ENCODE measurements at places on chromosomes 5 and 9.

- no peak for DNase-seq
These were observed 55.3 kb upstream of the EXOC3 start for GRCh38 chr5:387491-388265.

- DNase-seq, result no peak
These were observed 5.4 kb downstream of the SLC6A18 start for GRCh38 chr5:1230551-1230950.

- no peak for DNase-seq
These were observed 169.4 kb upstream of the ANKRD55 start for GRCh38 chr5:56402266-56403220.

GRCh38 chr9:104794070-104794469, 30.1 kb downstream of the NIPSNAP3B start:
- DNase-seq, result no peak

DNA sequence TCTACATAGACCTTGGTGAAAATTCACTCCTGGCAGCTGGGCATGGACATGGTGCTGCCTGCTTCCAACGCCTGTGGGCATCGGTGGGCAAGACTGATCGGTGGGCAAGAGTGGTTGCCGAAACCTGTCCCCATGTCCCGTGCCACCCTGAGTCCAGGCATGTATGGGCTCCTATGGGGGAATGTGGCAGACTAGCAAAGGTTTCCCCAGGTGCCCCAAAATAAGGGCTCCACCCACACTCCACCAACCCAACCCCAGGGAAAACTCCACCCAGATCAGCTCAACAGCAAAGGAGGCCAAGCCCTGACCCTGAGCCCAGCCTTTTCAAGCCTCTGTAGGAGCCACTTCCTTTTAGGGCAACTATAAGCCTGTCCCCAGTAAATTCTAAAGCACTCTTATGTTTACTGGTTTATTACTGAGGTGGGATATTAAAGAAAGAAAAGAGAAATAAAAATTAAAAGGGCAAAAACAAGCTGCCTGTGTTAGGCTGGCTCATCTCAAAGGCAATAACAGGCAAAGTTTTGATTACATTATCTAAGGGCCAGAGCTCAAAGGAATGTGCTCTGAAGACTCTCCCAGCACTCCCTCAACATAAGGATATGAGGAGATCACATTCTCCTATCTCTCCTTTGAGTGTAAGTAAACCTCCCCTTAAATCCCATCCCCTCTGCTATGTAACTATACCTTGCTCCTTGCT, 8.9 kb upstream of the SPATA31E1 start:
- no peak for DNase-seq

- DNase-seq, result no peak
These were observed 507.7 kb downstream of the CCDC171 start for GRCh38 chr9:16060436-16061129.

DNA sequence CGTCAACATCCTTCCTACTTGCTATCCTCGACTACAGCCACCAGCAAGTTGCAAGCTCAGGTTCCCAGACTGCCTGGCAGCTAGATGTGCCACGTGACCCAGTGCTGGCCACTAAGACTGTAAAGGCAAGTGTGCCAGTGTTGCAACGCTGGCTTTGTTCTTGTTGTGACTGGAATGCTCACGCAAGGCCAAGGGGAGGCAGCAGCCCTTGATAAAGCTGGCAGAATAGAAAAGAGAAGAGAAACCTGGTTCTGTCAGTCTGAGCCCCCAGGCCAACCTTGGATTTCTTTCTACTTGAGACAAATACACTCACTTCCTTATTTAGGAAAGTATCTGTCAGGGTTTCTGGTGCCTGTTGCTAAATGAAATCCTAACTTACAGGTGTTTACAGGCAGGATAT, 113.0 kb downstream of the KLHL3 start:
- peak; percentile 48 for DNase-seq

DNA sequence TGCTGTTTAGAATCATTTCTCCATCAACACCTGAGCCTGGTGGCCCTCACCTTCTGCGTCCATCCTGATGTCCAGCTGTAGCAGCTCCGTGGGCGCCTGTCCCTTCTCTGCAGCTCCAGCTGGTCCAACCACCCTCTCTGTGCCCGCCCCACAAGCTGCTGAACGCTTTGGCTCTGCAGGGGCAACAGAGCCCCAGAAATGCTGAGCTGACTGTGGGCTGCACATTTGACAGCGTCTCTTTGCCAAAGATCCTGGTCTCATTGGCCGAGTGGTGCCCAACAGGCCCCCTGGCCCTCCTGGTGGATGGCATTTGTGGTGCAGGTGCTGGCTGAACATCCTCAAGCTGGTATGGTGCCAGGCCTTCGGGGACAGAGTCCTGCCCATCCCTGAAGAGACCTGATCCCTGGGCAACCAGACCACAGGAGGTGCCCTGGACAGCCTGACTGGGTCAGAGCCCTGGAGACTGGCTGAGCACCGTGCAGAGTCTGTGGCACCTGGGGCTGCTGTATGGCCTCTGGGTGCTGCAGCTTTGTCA, 25.3 kb upstream of the CEP72 start:
- DNase-seq, result no peak

GRCh38 chr5:99644822-99645221, 716.0 kb upstream of the CHD1 start:
- no peak for DNase-seq

DNA sequence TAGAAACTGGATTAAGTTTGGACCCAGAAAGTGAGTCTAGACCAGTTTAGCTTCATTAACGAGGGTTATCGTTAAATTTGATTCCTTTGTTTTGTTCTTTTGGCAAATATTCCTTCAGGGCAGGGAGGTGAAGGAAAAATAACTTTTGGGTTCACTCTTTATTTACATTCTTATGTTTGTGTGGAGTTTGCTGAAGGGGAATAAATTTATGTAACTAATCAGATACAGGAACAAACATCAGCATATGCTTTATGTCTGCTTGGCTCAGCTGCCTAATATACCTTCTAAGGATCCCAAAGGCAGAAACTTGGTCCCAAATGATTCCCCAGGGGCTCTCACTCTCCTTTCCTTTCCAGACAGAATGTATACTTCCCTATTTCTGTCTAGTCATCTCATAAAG, 132.4 kb downstream of the MCTP1 start:
- DNase-seq, result no peak

DNA sequence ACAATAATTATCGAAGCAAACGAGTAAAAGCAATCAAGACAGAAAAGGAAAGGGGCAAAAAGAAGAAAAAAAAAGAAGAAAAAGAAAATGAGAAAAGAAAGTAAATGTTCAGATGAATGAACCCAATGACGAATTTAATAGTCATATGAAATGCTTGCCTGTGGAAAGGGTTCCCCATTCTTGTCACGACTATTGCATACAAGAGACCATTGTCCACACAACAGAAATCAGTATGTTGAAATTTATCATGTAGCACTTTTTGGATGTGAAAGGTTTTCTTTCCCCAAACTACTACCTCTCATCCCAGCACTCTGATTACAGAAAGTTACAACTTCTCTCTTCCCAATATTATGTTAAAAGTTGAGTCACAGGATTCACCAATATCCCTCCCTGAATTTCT, 162.4 kb downstream of the ZDHHC21 start:
- no peak for DNase-seq

DNA sequence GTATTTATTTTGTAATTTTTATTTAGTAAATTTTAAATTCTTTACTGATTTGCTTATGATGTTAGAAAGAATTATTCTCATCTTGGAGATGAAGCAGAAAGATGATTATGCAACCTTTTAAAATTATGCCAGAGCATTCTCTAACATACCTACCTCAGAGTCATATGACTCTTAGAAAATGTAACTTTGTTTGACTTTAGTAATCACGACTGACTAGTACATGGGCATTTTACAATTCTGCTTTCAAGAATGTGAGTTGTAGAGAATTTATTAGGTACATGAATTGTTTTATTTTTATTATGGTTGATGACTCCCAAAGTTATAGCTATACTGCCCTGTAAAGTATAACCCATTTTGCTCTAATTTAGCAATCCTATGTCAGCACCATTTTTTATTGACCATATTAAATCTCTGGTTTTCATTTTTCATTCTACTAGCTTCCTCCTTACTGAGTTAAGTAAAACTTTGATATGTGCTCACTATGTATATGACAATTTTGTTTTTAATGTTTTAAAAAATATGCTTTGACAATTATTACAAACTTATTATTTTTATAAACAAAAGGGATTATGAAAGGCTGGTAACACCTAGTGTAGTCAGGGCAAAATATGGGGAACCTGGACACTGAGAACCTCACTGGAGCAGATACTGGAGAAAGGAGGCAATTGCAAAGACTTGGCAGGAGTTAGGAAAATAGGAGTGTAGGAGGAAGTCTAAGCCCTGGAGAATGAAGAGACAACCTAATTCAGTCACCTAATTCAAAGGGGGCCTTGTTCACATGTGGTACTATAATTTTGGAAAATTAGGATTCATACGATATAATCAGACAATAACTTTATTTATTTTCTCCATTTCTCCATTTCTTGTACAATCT, 249.7 kb upstream of the DAB2 start:
- no peak for DNase-seq

DNA sequence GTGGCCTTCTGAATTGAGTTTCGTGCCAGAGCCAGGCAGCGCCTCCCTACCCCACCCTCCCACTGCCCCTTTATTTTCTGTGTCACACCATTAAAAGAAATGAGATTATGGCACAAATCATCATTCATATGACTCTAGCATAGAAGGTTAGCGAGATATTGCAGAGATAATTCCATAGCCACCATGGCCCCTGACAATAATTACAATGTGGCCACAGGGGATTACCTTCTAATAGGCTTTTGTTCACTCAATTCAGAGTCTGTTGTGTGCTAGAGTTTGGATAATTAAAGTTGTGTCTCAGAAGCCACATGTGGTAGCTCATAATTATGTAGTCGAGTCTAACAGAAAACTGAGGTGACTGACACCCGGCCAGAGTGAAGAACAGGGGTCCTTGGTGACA, 428.1 kb downstream of the ARHGEF28 start:
- DNase-seq, result no peak

DNA sequence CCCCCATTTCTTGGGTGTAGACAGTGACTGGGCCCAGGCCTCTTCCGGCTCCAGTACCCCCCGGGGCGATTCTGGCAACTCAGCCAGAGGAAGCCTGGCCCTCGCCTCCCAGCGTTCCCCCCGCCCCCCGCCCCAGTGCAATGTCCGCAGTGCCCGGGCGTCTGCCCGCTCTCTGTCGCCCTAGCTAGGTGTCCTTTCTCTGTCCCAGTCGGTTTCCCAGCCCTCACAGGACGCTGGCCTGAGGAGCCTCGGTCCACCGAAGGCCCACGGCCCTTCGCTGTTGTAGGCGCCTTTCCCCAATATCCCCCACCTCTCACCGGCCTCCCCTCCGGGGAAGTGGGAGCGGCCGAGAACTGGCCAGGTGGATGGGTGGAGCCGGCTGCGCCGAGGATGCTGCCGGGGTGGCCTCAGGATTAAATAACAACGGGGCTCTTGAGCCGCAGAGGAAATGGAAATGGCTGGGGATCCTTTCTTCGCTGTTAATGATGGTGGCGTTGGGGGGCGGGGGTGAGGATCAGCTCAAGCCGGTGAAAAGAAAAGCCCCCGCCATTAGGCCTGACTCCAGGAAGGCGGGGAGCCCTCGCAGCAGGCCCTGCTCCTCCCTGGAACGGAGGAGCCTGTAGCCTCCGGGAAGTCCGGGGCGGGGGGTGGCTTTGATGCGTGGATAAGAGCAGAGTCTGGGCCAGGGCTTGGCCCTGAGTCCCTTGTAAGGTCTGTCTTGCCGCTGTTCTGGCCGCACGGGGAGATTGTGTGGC, 1.1 kb upstream of the SPRY4 start:
- DNase-seq, result peak; percentile 74

GRCh38 chr9:36169708-36170107, 520 bp downstream of the CCIN start:
- no peak for DNase-seq

DNA sequence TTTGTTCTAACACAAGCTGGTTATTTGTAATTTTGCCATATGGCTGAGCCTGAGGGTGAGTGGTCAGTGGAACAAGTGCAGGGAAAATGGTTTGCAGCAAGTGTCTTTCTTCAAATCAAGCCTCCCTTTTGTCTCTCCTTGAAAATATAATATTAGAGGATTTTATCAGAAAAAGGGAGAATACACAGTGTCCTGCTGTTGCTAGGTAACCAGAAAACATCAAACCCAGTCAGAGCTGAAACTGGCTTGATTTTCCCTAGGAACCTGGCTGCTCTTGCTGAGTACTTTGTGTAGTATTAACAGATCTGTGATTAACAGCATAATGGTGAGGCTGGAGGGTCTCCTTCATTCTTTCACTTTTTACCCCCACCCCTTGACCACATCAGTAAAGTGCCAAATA, 314.0 kb downstream of the ARHGEF28 start:
- DNase-seq, result peak; percentile 33

DNA sequence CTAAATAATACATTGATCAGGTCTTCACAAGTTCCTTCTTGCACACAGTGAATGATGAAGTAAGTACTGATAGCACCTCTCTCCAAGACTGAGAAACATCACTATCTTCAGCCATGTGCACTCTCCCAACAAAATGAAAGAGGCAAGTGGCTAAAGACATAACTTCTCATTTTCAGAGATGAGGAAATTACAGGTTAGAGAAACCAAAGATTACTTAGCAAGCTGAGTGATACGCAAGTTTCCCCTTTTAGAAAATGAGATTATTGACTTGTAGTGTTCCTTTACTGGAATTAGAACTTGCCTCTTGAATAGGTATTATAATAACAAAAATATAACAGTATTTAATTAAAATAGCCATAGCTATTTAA, 21.6 kb downstream of the CEMIP2 start:
- DNase-seq, result no peak

DNA sequence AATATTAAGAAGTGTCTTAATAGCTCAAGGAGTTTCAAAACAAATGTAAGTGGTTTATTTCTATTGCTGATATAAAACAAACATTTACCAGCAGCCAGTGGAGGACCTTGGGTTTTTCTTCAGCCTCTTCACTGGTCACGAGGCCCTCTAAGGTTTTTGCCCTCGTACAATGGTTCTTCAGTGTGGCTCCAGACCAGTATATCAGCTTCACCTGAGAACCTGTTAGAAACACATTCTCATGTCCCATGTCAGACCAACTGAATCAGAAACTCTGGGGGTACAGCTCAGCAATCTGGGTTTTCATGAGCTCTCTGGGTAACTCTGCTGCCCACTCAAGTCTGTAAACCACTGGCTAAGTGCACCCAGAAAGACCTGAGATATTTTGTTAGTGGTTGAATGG, 12.9 kb downstream of the WWC1 start:
- no peak for DNase-seq

- DNase-seq, result peak; percentile 32
These were observed 205.1 kb downstream of the ADAMTSL1 start for GRCh38 chr9:18678821-18679590.

GRCh38 chr5:55072666-55073065, 29.8 kb upstream of the GZMA start:
- DNase-seq, result no peak

Measured in femur (tissue), 1 donor.